ENCODE measurements at places on chromosomes 7 and 10. TPM values are rescaled to one million over a fixed set of nuclear protein-coding genes. Genes with fewer than 3 reads are reported as not detected.

- DNase-seq = no peak
Observed at GRCh38 chr10:129417870-129418269, 49.2 kb upstream of the MGMT start.

The FAM185A gene
- total RNA-seq = 18.3 TPM

DNA sequence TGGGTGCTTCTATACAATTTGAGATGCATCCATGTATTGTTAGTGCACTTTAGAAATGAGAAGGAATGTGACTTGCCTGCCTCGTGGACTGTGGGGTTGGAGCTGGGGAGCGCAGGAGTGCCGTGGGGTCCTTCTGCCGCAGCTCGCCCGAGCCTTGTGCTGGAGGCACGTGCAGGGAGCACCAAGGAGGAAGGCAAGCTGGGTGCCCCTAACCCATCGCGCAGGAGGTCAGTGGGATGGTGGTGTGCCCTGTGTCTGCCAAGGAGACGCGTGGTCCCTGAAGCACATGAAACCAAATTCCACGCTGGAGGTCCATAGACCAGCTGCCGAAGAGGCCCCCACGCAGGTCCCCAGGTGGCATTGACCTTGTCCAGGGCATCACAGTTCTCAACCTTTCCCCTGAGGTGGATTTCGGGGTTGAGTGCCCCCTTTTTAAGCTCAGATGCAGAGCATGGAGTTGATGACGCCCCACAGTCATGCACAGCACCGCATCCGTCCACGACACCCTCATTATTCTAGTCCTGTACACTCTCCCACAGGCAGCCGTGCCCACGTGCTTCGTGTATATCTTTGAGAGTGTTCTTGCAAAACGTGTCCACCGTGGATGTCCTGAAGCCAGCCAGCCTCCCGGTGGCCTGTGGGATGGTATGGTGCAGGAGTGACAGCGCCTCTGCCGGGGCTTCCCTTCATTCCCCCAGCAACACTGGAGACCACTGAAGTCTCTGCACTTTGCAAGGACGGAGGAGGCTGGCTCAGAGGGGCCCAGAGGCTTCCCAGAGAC lies 35.5 kb downstream of the FKBP6 start:
- no peak for DNase-seq

The MBL2 gene
- total RNA-seq = not detected

The GRM8 gene
- 2.9 TPM for total RNA-seq

- DNase-seq = peak; percentile 31
Observed at GRCh38 chr7:154427533-154427932, 375.3 kb downstream of the DPP6 start.

DNA sequence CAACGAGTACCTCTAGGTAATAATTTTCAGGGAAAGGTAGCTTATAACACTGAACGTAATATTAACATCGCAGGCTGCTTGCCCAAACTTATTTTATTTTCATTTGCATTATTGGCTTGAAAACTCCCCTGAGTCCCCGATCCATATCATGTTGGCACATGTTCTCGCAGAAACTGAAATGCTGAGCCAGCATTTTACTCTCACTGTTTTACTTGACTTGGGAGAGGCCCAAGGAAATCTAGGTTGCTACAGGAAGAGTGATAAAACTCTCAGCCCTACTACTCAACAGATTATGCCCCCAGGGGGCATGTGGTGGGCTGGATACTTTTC lies 183.5 kb upstream of the HABP2 start:
- DNase-seq = no peak

DNA sequence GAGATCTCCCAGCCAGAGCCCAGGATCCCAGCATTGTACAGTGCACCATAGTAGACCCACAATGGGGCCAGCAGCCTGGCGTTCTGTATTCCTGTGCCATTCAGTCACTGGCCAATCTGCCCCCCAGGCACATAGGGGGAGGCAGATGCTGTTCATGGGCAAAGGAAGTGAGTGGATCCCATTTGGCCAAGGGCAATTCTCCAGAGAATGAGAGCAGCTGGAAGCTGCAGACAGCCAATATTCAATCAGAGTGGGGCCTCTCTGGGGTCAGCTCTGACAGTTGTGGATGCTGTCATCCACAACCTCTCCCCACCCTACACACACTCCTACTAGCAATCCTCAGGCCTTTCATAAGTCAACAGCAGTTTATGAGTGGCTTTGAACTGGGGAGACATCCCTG lies 17.5 kb downstream of the STEAP1B start:
- DNase-seq = no peak

The MNX1 gene
- not detected for total RNA-seq

The LRGUK gene
- total RNA-seq = 14.3 TPM

DNA sequence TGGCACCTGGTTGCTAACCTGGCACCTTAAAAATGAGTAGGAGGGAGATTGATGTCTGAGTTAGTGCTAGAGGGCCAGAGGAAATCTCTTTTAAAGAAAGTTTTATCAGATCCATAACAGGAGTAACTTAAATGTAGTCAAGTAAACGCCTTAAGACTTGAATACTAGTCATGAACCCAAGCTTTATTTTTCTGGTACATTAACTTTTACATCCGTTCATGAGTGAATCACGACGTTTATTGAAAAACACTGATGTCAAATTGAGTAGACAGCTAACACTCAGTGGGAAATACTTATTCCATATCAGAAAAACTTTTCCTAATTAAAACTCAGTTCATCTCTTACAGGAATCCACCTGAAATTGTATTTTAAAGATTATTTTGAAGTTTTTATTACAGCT lies 6.9 kb upstream of the LAMB1 start:
- DNase-seq = no peak

All from frontal cortex (tissue), 4 donors.